ENCODE measurements at places on chromosomes 4 and X. TPM values are rescaled to one million over a fixed set of nuclear protein-coding genes. Genes with fewer than 3 reads are reported as not detected.

- no peak for DNase-seq
Observed at GRCh38 chr4:129883996-129884395, 788.0 kb downstream of the C4orf33 start.

DNA sequence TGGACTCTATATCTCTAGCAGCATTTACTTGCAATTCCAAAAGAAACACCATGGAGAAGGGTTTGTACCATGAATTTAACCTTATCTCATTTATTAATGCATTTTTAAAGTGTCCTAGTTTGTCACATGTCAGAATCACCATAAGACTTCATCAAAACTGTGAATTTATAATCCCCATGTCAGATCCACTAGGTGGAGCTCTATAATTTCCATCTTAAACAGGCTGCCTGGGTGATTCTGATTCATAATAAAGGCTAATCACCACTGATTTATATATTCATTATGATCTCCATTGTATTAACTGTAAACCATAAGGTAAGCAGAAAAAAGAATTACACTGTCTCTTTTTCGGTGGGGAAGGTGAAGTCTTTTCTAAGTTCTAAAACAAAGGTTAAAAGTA, 4.0 kb downstream of the TCEAL2 start:
- no peak for DNase-seq

DNA sequence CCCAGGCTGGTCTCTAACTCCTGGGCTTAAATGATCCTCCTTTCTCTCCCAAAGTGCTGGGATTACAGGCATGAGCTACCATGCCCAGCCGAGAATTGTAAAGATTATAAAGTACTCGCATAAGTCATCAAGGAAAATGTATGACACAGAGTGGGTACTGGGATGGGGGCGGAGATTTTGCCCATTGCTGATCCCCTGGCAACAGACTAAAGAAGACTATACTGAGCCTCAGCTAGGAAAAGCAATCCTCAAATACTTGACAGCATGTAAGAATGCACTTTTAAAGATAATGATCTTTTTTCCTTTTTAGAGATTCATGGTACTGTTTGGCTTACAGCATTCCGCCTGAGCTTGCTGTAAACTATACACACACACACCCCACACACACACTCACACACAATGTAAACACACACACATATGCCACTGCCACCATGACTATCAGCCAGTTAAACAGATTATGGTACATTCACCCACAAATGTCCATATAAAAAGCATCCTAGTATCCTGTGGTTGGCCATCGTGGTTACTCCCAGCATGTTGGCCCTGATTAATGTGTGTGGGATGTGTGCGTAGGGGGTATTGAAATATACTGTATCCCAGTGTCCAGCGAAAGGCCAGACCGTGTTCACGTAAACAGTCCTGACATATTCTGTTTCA, 113.0 kb downstream of the AMELX start:
- no peak for DNase-seq

Gene CASP3
- 27.9 TPM for total RNA-seq

GRCh38 chr4:141548791-141549190, 87.6 kb upstream of the IL15 start:
- no peak for DNase-seq
